ENCODE measurements at places on chromosomes 4 and X.

- H3K4me3 ChIP-seq = no peak overlapping the region
- no peak for DNase-seq
- H3K36me3 ChIP-seq = 0 out of 3 replicates have a peak, but pooled peaks cover 2% of the 10 kb centered on the region
- no peaks in the 10 kb centered on the region for H3K4me1 ChIP-seq
- H3K27me3 ChIP-seq = peaks cover 30% of the 10 kb centered on the region
Observed at GRCh38 chr4:84477738-84478137, 21.4 kb downstream of the NKX6-1 start.

GRCh38 chr4:119728185-119728584 is 99.6 kb upstream of the PDE5A start:
- H3K4me3 ChIP-seq = no peak overlapping the region
- peaks cover 4% of the 10 kb centered on the region for H3K4me1 ChIP-seq
- no peaks in the 10 kb centered on the region for H3K27me3 ChIP-seq

GRCh38 chr4:8908206-8908893 is 36.7 kb upstream of the HMX1 start:
- H3K36me3 ChIP-seq = no peaks in the 10 kb centered on the region
- no peak overlapping the region for H3K27ac ChIP-seq
- DNase-seq = peak; percentile 28
- no peak overlapping the region for H3K4me3 ChIP-seq
- H3K27me3 ChIP-seq = no peaks in the 10 kb centered on the region
- H3K4me1 ChIP-seq = no peaks in the 10 kb centered on the region

GRCh38 chr4:10891866-10892265 is 207.3 kb upstream of the CLNK start:
- no peaks in the 10 kb centered on the region for H3K4me1 ChIP-seq
- DNase-seq = no peak
- no peak overlapping the region for H3K4me3 ChIP-seq
- H3K27me3 ChIP-seq = no peaks in the 10 kb centered on the region
- no peaks in the 10 kb centered on the region for H3K36me3 ChIP-seq

DNA sequence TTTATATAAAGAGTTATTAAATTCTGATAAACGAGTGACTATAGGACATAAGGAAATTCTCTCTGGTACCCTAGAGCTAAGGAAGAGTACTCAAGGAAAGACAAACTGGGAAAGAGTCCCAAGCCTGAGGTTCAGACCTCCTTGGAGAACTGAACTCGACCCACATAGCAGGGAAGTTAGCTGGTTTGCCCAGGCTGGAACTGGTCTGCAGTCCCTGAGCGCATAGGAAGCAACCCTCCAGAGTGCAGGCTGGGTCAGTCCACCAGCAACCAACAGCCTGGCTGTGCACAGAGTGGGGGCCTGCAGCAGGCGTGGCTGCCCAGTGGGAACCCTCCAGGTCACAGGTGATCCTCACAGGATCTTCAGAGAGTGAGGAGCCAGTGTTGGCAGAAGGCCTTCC is 114.1 kb downstream of the SOWAHB start:
- no peak overlapping the region for H3K4me3 ChIP-seq
- no peak overlapping the region for H3K27ac ChIP-seq
- peaks cover 53% of the 10 kb centered on the region for H3K36me3 ChIP-seq
- no peaks in the 10 kb centered on the region for H3K4me1 ChIP-seq

DNA sequence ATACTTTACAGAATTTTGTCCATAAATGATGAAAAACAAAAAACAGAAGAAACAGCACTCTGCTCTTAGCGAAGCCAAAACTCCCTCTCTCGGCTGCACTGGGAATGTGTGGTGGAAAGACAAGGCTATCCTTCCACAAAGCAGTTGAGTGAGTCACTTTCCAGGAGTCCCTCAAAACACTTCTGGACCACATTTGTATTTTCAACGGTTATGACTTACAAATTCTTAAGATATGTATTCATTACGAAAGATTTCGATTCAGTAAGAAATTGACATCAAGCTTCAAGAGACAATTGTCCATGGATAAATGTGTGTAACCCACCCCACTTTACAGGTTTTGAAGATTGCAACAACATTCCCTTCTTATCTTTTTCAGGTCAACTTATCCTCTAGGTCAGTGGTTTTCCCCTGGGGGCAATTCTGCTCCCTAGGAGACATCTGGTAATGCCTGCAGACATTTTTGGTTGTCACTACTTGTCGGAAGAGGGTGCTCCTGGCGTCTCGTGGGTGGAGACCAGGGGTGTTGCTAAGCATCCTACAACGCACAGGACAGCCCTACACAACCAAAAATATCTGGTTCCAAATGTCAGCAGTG is 66.7 kb upstream of the MTNR1A start:
- no peak for DNase-seq
- H3K27ac ChIP-seq = no peak overlapping the region
- H3K4me3 ChIP-seq = no peak overlapping the region

- peaks cover 3% of the 10 kb centered on the region for H3K4me1 ChIP-seq
- H3K4me3 ChIP-seq = no peak overlapping the region
- H3K27ac ChIP-seq = no peak overlapping the region
- H3K36me3 ChIP-seq = peaks cover 8% of the 10 kb centered on the region
- no peaks in the 10 kb centered on the region for H3K27me3 ChIP-seq
- DNase-seq = no peak
Observed at GRCh38 chr4:123507376-123507775, 110.8 kb downstream of the SPRY1 start.

DNA sequence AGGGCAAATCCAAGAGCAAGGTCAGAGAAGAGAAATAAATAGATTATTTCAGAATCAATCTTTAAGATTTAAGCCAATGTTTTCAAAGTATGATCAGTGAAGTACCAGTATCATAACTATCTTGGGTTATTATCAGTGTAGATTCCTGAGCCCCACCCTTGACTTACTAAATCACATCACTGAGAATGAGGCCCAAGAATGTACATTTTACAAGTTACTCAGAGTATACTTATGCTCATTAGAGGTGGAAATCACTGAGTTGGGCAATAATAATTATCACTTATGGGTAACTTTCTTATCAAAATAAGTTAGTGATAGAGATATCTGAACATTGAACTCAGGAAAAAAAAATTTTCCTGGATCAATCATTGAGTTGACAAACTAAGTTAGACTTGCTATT is 121.6 kb upstream of the NOCT start:
- no peaks in the 10 kb centered on the region for H3K36me3 ChIP-seq
- peaks cover 10% of the 10 kb centered on the region for H3K4me1 ChIP-seq
- H3K27ac ChIP-seq = no peak overlapping the region
- no peaks in the 10 kb centered on the region for H3K27me3 ChIP-seq

DNA sequence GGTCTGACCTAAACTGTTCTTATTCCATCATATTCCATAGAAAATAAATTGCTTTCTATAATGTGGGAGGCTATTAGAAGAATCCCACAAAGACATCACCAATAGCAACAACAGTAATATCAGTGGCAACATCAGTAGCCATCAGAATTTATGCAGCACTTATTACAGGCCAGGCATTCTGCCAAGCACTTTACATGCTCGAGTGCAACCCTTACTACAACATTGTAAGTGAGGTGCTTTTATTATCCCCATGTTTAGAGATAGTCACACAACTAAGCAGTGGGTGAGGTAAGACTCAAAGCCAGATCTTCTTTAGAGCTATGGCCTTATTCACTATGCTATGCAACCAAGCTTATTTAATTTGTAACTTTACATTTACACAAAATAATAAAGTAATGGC is 317.1 kb upstream of the BMP3 start:
- H3K4me1 ChIP-seq = no peaks in the 10 kb centered on the region
- no peaks in the 10 kb centered on the region for H3K36me3 ChIP-seq
- H3K4me3 ChIP-seq = no peak overlapping the region
- DNase-seq = no peak
- H3K27ac ChIP-seq = no peak overlapping the region

DNA sequence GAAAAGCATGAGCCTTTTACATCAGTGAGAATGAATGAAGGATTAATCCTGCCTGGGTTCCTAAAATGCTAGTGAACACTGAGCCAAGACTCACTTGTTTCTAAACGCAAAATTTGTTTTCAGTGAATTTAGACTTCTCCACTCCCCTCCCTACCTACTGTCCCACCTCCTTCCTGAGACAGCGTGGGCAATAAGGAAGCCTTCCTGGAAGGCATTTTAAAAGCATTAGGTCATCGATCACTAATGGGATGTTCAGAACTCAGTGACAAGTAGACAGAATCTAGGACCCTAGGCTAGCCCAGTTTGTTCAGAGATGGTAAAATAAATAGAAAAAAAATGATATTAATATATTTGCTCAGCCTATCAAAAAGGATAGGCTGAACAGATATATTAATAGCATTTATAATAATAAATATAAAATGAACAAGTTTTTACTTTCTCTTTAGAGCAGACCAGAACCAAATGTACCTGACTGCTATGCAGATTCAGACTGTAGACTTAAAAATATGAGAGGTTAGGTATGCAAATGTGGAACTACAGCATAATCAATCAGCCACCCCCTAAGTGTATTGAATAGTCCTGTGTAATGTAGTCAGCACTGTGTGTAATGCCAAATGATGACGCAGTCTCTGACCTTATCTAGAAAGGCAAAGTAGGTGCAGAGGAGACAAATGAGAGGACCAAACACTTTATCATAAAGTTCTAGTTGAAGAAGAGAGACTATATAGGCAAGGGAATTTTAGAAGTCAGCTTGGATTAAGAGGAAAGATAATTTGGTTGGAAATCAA is 331.1 kb downstream of the GPAT3 start:
- H3K36me3 ChIP-seq = no peaks in the 10 kb centered on the region
- H3K27ac ChIP-seq = no peak overlapping the region
- H3K27me3 ChIP-seq = no peaks in the 10 kb centered on the region
- DNase-seq = no peak

DNA sequence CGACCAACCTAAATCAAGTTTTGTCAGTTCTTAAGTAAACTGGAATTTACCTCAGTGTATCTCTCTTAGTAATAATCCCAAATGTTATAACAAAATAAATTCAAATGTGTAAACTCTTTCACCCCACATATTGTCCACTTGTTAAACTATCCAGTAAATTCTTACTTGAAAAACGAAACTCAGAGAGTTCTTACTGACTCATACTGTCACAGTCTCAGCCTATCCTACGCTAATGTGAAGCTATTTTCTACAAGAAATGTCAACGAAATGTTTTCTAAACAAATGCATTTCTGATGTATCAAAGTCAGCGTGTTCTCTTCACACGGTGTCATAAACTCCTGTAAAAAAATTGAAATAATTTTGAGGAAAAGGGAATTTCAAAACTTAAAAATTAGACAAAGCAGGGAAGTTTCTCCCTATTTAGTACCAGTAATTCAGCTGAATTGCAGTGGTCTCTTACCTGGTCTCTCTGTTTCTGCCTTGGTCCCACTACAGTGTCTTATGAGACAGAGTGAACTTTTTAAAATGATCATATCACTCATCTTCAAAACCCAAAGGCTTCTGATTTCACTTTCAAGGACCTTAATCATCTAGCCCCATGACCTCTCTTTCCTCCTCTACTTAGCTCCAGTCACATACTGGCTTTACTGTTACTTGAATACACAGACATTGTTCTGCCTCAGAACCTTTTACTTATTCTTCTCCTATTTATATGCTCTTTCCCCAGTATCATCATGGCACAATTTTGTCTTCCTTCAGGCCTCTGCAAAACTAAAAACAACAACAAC is 63.3 kb downstream of the DCAF8L1 start:
- H3K27me3 ChIP-seq = no peaks in the 10 kb centered on the region
- H3K27ac ChIP-seq = no peak overlapping the region
- H3K4me1 ChIP-seq = no peaks in the 10 kb centered on the region
- DNase-seq = no peak
- no peak overlapping the region for H3K4me3 ChIP-seq

- peaks cover 27% of the 10 kb centered on the region for H3K36me3 ChIP-seq
- H3K27me3 ChIP-seq = no peaks in the 10 kb centered on the region
- peaks cover 5% of the 10 kb centered on the region for H3K4me1 ChIP-seq
- DNase-seq = no peak
- no peak overlapping the region for H3K27ac ChIP-seq
Observed at GRCh38 chrX:8565729-8566128, 101.1 kb downstream of the VCX3B start.

DNA sequence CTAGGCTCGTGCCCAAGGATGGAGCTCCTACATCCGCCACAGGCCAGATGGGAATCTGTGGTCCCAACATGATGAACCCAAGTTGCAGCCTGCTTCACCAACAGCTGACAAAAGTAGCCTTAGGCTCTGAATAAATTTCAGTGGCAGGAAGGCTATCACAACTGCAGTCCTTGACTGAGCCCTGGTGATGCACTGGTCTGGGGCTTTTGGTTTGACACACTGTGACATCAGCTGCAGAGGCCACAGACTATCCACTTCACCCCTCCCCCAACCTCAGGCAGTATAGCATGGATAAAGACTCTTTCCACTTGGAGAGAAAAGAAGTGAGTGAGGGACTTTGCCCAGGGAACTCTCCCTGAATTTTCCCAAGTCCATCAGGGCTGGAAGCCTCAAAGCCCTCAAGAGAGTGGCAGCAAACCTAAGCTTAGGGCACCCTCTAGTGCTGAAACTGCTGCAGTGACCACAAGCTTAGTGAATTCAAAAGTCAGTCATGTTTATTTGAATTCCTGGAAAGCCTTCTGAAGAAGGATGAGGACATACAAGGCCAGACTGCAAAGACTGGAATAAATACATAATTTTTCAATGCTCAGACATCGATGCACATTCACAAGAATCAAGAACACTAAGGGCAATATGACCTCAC is 135.0 kb upstream of the TENT5D start:
- H3K27me3 ChIP-seq = no peaks in the 10 kb centered on the region
- no peak overlapping the region for H3K4me3 ChIP-seq
- H3K4me1 ChIP-seq = no peaks in the 10 kb centered on the region
- H3K27ac ChIP-seq = no peak overlapping the region
- H3K36me3 ChIP-seq = no peaks in the 10 kb centered on the region

DNA sequence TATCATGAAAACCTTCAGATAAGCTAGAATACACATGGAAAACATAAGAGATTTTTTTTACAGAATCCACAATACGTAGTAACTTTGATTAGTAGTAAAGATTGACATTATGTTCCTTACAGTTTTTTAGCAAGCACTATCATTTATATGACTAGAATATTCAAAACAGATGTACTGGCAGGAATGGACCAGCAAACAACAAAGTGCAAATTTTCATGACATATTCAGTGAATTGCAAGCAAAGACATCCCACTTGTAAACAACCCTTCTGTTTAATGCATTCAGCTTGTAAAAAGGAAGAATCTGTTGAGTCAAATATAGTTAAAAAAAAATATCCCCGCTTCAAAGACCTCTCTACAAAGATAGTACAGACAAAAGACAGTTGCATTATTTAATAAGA is 403.7 kb upstream of the TRAM1L1 start:
- no peaks in the 10 kb centered on the region for H3K27me3 ChIP-seq
- no peaks in the 10 kb centered on the region for H3K36me3 ChIP-seq
- no peaks in the 10 kb centered on the region for H3K4me1 ChIP-seq
- DNase-seq = no peak
- no peak overlapping the region for H3K27ac ChIP-seq
- H3K4me3 ChIP-seq = no peak overlapping the region

Measured in H9 (cell line).